Activated T-helper 1 cell treated with anti-CD3 and anti-CD28 coated beads, Interleukin-2, amount 50 U/mL, for 16 hours (primary cell): ENCODE measurements at places on chromosomes 7 and 10.

DNA sequence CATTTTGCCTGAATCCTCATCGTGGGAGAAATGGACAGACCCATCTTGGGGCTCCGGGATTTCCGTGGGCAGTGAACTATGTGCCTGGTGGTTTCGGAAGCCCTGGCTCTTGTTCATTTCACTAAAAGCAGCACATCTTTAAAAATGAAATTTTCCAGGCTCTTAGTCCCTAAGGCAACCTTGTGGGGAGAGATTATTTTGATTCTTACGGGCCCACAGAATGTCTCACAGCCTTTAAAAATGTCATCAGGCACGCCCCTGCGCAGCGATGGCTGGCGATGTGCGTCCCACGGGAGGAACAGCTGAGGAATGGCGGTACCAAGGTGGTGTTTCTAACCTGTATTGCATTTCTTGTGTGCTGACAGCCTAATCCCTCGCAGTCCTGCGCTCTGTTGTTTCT, 189.7 kb downstream of the CCDC3 start:
- DNase-seq = no peak

DNA sequence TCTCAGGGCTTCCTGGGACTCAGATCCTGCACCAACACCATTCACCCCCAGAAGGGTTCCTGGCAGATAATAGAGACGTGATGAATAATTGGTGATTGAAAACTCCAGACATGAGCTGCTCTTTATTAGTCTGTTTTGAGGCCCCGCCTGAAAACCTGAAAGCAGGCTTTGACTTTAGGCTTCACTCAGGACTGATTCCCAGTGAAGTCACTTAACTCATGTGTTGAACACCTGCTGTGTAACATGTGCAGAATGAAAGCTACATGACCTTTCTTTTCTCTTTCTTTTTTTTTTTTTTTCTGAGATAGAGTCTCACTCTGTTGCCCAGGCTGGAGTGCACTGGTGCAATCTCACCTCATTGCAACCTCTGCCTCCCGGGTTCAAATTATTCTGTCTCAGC, 8.9 kb downstream of the SPACDR start:
- no peak for DNase-seq

DNA sequence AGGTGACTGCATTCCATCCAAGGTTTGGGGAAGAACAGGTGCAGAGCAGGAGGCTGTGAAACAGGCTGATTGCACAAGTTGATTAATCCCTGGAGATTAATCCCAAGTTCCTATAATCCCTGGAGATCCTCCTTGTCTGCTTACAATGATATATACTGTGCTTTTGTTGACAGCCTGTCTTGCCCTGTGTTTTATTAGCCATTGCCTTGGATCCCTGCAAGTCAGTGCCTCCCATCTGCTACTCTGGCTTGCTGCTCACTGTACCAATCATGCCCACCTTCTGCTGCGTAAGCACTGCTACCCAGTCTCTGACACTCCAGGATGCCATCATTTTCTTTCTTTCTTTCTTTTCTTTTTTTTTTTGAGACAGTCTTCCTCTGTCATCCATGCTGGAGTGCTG, 65.4 kb downstream of the ANKRD61 start:
- DNase-seq = no peak

DNA sequence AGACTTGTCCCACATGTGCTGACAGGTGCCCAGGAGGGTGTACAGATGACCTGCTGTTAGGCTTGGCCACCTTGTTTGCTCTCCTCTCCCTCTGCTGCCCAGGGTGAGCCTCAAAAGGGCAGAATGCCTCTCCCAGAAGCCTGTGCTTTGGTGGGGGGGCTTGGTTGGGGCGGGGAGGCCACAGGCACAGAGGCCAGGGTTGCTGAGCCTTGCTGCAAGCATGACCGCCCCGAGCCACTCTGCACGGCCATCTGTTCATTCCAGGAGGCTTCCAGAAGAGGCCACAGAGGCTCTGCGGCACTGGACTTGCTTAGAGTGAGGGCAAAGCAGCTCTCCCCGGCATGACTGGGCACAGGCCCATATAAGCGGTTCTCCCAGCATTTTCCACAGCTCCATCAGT, 190.8 kb downstream of the GLRX3 start:
- DNase-seq = no peak

GRCh38 chr10:109835257-109835656, 88.1 kb downstream of the XPNPEP1 start:
- DNase-seq = no peak

GRCh38 chr10:49396666-49396999, 744 bp upstream of the DRGX start:
- DNase-seq = no peak
